HCEC 1CT (cell line): ENCODE measurements at places on chromosomes 5 and 9.

DNA sequence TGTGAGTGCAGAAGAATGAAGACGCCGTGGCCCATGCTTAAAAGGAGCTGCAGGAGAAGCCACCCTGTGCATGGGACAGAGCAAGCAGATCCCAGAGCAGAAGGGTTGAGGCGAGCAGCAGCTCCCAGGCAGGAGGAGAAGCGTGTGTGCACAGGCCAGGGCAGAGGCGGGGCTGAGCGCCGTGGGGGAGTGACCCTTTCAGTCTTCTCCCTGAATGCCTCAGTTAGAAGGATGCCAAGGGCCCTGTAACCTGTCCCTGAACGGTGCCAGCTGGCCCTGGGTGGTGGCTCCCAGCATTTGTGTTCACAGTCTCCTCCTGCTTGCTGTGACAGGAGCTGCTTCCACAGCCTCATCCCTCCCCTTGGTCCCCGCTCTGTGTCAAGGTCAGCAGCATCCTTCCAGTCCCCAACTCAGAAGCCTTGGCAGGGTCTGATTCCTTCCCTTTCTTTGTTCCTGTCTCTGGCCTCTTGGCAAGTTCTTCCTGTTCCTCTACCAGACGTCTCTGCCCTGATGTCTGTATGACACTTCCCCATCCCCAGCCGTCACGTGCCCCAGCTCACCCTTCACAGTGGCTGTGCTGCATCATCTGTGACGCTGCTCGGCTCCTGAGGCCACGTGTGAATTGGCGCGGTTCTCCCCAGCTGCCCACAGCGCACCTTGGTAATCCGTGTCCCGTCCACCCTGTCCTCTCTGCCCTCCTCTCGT is 5.2 kb downstream of the EXOC3 start:
- no peak for DNase-seq

DNA sequence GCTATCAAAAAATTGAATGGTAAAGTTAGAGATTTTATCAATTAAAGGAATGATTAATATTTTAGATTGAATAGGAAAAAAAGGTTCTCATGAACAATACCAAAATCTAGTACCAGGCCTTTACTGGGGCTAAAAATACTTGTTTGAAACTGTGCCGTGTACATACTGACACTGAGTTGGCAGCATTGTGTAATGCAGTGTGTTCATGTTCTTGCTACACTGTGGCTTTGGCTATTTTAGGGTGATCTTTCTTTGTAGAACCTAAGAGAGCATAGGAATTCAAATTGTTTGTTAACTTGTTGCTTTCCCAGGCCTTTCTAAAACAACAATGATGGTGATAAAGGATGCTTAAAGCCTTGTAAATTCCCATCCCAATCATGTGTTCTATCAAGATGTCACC is 80.9 kb downstream of the KIF4B start:
- no peak for DNase-seq

DNA sequence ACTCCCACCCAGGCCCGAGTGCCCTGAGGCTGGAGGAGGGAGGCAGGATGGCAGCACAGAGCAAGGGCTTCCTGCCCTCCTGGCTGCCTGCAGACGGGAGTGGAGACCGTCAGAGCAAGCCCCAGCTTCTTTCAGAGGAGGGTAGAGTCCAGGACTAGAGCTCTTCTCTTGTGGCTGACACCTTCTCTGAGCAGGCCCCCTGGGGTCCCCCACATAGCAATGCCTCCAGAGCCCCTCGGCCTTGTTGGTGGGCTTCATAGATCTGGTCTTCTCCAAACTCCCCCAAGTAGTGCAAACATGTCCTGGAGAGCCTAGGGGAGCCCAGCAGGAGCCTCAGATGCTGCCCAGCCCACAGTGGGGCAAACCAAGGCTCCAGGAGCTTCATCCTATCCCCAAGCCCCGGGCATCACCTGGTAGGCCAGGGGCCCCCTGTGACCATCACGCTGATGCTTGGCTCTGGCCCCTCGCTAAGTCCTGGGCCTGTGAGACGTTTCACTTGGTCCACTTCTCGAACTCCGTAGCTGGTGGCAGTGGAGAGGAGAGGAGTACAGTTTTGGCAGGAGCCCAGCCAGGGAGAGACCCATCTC is 2.0 kb downstream of the MZB1 start:
- no peak for DNase-seq

- DNase-seq, result no peak
These were observed 220.7 kb downstream of the SPOCK1 start for GRCh38 chr5:137278476-137278875.
